ENCODE measurements at places on chromosomes 1 and 21.

- DNase-seq, result no peak
Measured at GRCh38 chr21:20883408-20883800, 114.8 kb upstream of the NCAM2 start.

GRCh38 chr21:24861471-24861870 lies 745.8 kb downstream of the MRPL39 start:
- no peak for DNase-seq

DNA sequence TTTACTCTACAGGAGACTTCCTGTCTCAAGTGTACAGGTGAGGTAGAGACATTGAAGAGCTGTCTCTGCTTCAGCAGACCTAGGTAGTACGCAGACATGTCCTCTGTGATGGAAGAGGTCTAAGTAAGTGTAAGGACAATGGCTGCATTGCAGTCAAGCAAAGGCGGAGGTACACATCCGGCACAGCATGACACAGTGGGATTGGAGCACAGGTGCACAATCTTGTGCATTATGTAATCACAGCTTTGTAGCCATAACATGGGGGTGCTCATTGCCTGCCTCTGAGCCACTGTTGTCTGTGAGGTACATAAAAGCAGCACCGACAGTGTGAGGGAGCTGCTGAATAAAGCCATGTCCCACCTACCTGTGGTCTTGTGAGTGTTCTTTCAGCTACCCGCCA lies 66.4 kb upstream of the CCDC190 start:
- no peak for DNase-seq

GRCh38 chr1:240804475-240804874 lies 192.5 kb upstream of the GREM2 start:
- DNase-seq, result no peak

- DNase-seq, result no peak
Measured at GRCh38 chr1:9429342-9429711, 109.9 kb upstream of the SLC25A33 start.

DNA sequence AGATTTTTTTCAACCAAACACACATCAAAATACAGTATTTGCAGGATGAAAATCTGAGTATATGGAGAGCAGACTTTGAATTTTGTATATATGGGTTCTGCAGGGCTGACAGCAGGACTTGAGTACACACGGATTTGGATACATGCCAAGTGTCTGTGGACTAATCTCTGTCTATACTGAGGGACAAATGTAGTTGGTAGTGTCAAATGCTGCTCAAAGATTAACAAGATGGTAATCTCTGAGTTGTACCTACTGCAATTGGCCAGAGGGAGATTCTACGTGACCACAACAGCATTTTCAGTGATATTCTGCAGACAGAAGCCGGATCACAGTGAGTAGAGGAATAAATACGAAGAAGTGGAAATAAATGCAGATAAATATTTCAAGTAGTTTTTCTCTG lies 43.4 kb downstream of the SHCBP1L start:
- DNase-seq, result no peak

DNA sequence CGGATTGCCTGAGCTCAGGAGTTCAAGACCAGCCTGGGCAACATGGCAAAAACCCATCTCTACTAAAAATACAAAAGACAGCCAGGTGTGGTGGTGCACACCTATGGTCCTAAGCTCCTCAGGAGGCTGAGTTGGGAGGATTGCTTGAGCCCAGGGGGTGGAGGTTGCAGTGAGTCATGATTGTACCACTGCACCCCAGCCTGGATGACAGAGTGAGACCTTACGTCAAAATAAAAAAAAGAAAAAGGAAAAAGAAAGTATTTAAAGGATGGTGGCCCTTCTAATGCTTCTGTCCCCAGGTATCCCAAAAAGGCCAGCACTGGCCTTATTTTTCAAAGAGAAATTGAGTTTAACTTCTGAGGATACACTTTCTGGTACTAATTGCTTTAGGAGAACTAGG lies 1.7 kb downstream of the IKBKE start:
- DNase-seq, result no peak

GRCh38 chr1:79920960-79921669 lies 914.6 kb upstream of the ADGRL4 start:
- DNase-seq, result no peak

Data from CD4-positive, alpha-beta T cell treated with Interleukin-15 for 1 hour (primary cell).